Karpas-422 (cell line): ENCODE measurements at places on chromosomes 2 and 18.

DNA sequence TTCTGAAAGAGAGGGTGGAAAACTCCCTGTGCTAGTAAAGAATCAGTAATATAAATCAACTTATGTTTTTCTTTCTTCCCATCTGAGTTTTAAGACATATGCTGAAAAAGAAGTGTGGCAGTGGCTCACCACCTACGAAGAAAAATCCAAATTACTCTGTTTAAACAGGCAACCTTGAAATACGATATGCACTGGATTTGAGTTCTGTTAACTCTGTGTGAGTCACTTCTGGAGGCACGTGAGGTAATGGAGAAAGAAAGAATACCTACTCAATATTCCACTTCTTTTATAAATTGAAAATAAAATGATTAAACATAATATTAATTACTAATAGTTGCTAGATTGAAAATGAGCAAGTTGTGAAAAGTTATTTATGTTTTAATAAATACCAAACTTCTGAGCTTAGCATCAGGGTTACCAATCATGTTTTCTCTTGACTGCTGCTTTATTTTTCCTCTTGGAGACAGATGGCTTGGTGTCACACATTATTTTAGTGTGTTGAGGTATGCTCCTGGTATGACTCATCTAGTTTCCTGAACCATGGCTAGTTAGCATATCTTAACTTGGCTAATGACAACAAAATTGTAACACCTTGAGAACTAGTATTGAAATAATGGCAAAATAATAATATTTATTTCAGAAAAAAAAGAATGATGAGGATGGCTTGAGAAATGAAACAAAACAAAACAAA, 1705.5 kb upstream of the PIK3C3 start:
- no peaks in the 10 kb centered on the region for H3K4me1 ChIP-seq
- no peaks in the 10 kb centered on the region for H3K27me3 ChIP-seq
- H3K27ac ChIP-seq = no peak overlapping the region
- no peak overlapping the region for H3K4me3 ChIP-seq
- DNase-seq = no peak

- H3K27ac ChIP-seq = no peak overlapping the region
- H3K36me3 ChIP-seq = no peaks in the 10 kb centered on the region
- H3K27me3 ChIP-seq = no peaks in the 10 kb centered on the region
- no peak for DNase-seq
- H3K4me3 ChIP-seq = no peak overlapping the region
Observed at GRCh38 chr18:28588884-28589549, 412.1 kb upstream of the CDH2 start.

- H3K4me3 ChIP-seq = no peak overlapping the region
- no peaks in the 10 kb centered on the region for H3K27me3 ChIP-seq
- H3K36me3 ChIP-seq = no peaks in the 10 kb centered on the region
- H3K27ac ChIP-seq = no peak overlapping the region
Observed at GRCh38 chr2:162041485-162041884, 32.5 kb downstream of the DPP4 start.

GRCh38 chr18:59228351-59228750, 8.4 kb downstream of the GRP start:
- no peak for DNase-seq
- H3K4me1 ChIP-seq = no peaks in the 10 kb centered on the region
- no peak overlapping the region for H3K27ac ChIP-seq
- H3K27me3 ChIP-seq = no peaks in the 10 kb centered on the region
- no peak overlapping the region for H3K4me3 ChIP-seq

DNA sequence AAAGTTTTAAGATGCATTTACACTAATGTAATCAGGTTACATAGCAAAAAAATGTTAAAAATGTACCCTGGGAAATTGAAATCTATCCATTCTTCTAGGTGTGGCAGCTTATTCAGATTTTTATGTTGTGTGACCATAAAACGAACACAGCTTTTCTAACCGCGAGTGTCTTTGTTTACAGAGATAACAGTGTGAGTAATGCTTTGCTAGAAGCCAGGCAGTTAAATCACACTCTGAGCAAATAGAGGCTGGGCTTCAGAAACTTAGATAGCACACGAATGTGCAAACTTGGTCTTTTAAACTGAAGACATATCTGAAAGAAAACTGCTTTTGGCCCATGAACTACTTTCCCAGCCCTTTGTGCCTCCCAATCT, 116.1 kb downstream of the SPTBN1 start:
- no peak overlapping the region for H3K4me3 ChIP-seq
- H3K27me3 ChIP-seq = no peaks in the 10 kb centered on the region
- H3K4me1 ChIP-seq = peaks cover 12% of the 10 kb centered on the region
- H3K27ac ChIP-seq = no peak overlapping the region
- no peak for DNase-seq

DNA sequence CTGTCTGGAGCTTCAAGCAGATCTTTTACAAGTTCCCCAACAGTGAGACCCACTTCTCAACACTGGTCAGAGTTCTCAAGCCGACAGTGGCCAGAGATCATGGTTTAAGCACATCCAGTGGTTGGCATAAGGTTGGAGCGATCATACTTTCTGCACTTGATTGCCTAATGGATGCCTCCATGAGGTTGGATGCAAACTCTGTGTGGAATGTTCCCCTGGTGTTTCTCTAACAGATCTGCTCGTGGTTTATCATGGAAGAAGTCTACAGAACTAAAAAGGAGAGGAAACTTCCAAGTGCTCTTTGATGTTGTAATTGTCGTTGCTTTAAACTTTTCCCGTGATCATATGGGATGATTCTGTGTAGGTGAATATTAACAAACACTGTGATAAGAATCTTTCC, 60.7 kb downstream of the SH3RF3 start:
- H3K36me3 ChIP-seq = no peaks in the 10 kb centered on the region
- no peak for DNase-seq
- H3K4me1 ChIP-seq = peaks cover 64% of the 10 kb centered on the region

DNA sequence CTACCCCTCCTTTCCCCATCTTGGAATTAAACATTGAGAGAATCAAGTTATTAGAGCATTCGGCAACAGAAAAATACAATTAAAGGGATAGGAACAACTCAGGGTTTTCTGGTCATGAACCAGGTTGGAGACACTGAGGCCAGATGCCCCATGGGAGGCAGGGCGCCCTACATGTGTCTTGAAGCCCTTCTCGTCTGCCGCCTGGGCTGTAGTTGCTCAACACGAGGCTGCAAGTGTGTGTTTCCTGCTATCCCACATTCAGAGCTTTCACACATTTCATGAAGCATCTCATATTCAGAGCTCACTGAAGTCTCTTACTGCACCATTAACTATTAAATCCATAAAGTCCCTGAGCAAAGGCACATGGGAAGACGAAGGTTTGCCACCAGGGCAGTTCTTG, 28.8 kb downstream of the TTC39C start:
- H3K4me1 ChIP-seq = no peaks in the 10 kb centered on the region
- H3K4me3 ChIP-seq = no peak overlapping the region
- DNase-seq = no peak
- H3K36me3 ChIP-seq = no peaks in the 10 kb centered on the region
- H3K27ac ChIP-seq = no peak overlapping the region

- no peak for DNase-seq
- no peaks in the 10 kb centered on the region for H3K4me1 ChIP-seq
- H3K36me3 ChIP-seq = no peaks in the 10 kb centered on the region
- no peak overlapping the region for H3K4me3 ChIP-seq
- H3K27ac ChIP-seq = no peak overlapping the region
Observed at GRCh38 chr2:75238670-75239330, 39.5 kb upstream of the TACR1 start.

GRCh38 chr2:70477441-70477844, 76.2 kb downstream of the TGFA start:
- H3K27ac ChIP-seq = no peak overlapping the region
- H3K4me3 ChIP-seq = no peak overlapping the region
- H3K36me3 ChIP-seq = no peaks in the 10 kb centered on the region
- DNase-seq = no peak

GRCh38 chr2:23131066-23131575, 253.9 kb upstream of the KLHL29 start:
- no peak for DNase-seq
- peaks cover 15% of the 10 kb centered on the region for H3K4me1 ChIP-seq
- H3K27me3 ChIP-seq = no peaks in the 10 kb centered on the region; the same call in 1 of the 2 replicates
- H3K36me3 ChIP-seq = no peaks in the 10 kb centered on the region

DNA sequence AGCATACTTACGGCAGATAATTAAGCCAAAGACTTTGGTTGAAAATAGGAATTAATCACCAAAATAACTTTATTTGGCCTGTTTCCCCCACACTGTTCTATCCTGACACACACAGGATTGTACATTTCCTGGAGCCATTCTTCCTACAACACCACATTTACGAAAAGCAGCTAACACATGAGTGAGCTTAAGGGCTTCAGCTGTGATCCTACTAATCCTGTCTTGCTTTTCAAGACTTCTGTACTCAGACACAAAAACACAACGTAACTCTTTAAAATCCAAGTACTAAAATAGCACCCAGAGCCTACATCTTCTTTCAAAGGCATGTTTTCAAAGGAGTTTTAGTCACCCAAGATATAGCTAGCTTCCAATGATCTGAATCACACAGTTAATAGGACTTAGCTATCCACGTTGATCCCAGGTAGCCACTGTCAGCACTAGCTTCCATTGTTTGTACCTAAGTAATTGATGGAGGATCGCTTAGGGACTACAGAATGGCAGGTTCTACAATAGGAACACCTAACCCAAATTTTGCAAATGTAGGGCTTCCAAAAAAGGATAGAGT, 42.8 kb upstream of the TTC39C start:
- H3K27ac ChIP-seq = no peak overlapping the region
- H3K27me3 ChIP-seq = no peaks in the 10 kb centered on the region
- no peaks in the 10 kb centered on the region for H3K36me3 ChIP-seq
- no peaks in the 10 kb centered on the region for H3K4me1 ChIP-seq
- DNase-seq = no peak

DNA sequence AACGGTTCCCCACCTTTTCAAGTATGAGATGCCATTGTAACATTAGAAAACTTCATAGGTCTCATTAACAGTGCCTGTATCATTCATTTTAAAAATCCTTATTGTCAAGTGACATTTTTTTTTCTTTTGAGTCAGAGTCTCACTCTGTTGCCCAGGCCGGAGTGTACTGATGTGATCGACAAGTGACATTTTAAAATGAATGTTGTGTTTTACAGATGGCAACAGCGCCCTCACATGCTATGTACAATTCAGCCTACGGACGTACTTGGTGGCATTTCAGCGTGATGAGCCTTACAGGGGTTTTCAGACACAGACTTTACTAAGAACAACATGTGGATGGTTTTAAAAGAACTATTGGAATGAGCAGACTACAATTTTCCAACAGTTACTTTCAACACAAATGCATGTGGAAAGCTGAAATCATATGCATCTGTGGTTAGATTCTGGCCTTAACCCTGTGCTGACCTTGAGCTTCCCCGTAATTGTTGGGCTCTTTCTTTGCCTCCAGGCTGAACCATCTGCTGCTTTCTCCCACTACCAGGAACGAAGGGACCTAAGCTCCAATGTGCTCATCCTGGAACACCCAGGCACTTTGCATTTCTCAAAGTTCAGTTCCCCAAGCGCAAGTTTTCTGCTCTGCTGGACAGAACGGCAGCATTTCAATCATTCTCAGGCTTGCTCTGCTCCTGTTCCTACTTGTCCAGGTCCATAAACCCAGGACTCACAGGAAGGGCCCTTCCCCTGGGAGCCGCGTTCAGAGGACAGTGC, 119.9 kb upstream of the NDUFV2 start:
- H3K4me3 ChIP-seq = no peak overlapping the region
- H3K36me3 ChIP-seq = no peaks in the 10 kb centered on the region
- no peaks in the 10 kb centered on the region for H3K27me3 ChIP-seq
- H3K27ac ChIP-seq = no peak overlapping the region

DNA sequence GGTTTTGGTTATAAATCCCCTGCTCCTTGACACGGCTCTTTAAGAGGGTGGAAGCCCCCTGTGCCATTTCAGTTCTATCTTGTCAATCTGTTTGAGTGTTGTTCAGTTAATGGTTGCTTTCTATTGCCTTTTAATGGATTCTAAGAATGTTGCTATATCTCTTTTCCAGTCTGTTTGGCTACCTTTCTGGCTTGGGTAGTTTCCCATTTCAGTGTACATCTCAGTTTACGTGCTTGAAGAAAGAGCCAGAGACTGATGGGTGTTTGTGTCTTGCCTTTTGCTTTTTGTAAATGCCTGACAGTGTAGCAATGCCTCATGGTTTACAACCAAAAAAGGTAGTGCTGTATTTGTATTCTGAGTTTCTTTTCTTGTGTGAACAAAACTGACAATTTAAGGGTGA, 45.3 kb downstream of the SPATS2L start:
- H3K27ac ChIP-seq = no peak overlapping the region
- no peak overlapping the region for H3K4me3 ChIP-seq
- H3K36me3 ChIP-seq = no peaks in the 10 kb centered on the region

GRCh38 chr2:26884486-26884885, 36.6 kb downstream of the DPYSL5 start:
- no peak overlapping the region for H3K4me3 ChIP-seq
- no peak overlapping the region for H3K27ac ChIP-seq
- peaks cover 15% of the 10 kb centered on the region for H3K4me1 ChIP-seq

GRCh38 chr2:4673025-4673489, 969.7 kb downstream of the DCDC2C start:
- H3K27me3 ChIP-seq = no peaks in the 10 kb centered on the region
- no peaks in the 10 kb centered on the region for H3K4me1 ChIP-seq
- H3K4me3 ChIP-seq = no peak overlapping the region
- H3K27ac ChIP-seq = no peak overlapping the region
- DNase-seq = no peak

DNA sequence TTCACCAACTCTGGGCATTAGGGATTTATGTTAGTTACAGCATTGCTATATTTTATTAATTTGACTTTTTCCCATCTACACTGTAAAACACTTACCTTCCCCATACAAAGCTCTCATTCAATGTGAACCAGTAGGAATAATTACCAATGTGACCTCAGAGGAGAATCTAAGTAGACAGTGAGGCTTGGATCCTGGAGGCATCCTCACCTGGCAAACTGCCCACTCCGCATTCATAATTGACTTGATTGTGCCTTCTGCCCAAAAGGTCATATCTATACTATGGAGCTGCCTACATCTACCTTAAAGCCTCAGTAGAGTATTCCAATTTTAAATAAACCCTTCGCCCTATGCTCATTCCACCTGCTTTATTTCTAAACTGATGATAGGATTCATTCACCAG, 45.4 kb upstream of the SCN1A start:
- no peaks in the 10 kb centered on the region for H3K27me3 ChIP-seq
- no peaks in the 10 kb centered on the region for H3K4me1 ChIP-seq
- DNase-seq = no peak
- no peak overlapping the region for H3K4me3 ChIP-seq

DNA sequence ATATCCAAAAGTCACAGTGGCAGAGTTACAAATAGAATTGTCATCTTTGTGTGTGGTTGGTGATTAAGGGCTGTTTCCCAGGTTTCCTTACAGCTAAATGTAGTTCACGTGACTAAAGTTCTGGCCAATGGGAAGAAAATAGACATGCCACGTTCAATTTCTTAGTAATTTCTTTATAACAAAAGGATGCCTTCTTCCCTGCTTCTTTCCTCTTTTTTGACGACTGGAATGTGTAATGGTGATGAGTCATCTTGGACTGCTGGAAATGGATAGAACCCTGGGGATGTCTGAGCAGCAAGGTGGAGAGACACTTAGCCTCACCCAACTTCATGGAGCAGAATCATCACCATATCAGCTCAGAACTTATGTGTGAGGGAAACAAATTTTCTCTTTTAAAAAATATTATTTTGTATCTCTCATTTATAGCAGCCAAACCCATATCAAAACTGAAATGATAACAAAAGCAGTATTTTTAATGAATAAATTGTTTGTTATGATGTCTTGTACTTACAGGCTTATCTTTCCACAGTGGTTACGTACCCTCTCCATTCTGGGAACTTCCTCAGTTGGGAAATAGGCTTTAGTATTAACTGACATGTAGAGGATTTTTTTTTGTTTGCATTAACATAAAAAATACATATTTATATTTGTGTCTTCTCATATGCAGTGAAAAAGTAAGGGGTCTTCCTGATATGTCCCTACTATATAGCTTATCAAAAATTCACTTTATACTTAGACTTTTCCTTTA, 91.1 kb upstream of the CDH2 start:
- H3K27me3 ChIP-seq = no peaks in the 10 kb centered on the region
- no peaks in the 10 kb centered on the region for H3K4me1 ChIP-seq
- H3K27ac ChIP-seq = no peak overlapping the region
- H3K4me3 ChIP-seq = no peak overlapping the region
- DNase-seq = no peak
- no peaks in the 10 kb centered on the region for H3K36me3 ChIP-seq
